ENCODE measurements at places on chromosomes 16 and 17.
A peak's percentile ranks its signal among the peaks of the same experiment; 100 is the strongest.

- DNase-seq = no peak
Observed at GRCh38 chr16:8855972-8856371, 12.8 kb downstream of the CARHSP1 start.

- DNase-seq = no peak
Observed at GRCh38 chr16:27449434-27450195, 47.6 kb downstream of the IL21R start.

GRCh38 chr17:42270596-42270995 lies 5.6 kb downstream of the STAT5B start:
- DNase-seq = no peak

DNA sequence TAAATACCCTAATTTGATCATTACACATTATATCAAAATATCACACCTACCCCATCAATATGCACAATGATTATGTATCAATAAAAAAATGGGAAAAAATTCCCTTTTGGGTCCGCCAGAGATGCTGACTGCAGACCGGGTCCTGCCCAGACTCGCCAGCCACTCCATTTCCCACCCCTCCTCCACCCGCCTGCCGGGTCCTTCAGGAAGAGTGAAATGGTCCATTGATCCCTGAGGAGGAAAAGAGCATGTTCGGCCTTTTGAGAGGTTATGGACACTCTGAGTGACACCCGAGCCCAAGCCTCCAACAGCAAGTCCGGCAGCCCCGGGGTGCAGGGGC lies 123.9 kb upstream of the ZFHX3 start:
- no peak for DNase-seq

GRCh38 chr17:10724546-10725195 lies 5.2 kb downstream of the TMEM220 start:
- no peak for DNase-seq

- no peak for DNase-seq
Observed at GRCh38 chr16:16797239-16797638, 418.3 kb downstream of the NPIPA7 start.

GRCh38 chr17:76370261-76370993 lies 14.0 kb upstream of the SPHK1 start:
- no peak for DNase-seq

DNA sequence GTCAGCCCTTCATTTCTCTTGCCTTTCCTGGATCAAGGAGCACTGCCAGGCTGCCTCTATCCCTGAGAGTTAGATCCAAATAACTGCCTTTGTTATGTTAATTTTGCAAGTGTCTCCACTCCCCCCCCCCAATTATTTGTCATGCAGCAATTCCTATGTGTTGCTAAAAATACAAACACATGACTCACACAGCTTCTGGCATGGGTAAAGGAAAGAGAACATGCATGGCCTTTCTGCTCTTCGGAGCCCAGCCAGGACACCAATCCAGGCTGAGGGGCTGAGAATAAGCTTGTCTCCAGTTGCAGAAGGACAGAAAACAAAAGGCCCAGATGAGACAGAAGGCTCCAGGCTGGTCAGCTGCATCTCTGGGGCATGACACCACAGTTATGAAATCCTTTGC lies 148.0 kb upstream of the TNRC6C start:
- DNase-seq = no peak

DNA sequence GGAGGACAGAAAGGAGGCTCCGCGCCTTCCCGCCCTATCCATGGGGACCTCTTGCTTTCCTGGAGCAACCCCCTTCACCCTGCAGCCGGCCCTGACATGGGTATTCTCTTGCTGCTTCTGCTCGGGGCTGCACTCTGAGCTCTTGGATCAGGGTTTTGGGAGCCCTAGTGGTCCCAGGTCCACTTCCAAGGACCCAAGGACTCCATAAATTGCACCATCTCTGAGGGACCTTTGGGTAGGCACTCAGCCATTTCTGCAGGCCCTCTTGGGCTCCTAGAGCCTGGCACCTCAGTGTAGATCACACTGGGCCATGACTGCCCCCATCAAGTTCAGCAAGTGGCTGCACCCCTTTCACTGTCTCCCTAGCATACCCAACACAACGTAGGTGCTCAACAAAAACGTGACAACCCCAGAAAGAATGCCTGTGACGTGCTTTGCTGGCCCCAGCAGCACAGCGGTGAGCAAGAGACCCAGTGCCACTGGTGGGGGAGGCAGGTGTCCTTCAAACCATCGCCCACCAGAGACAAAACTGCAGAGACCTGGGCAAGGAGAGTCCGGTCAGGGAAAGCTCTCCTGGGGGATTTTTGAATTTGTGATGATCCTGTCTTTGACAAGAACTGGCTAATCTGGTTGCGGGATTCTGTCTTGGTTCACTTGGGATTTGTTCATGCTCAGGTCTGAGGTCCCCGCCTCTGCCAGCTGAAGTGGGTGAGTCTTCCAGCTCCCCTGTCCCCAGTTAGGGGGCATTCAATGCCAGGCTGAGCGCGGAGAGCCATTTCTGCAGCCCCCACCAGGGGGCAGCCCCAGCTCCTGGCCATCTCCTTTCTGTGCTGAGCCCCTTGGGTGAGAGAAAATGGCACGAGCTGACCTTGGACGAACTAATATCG lies 2.5 kb upstream of the RAB11FIP4 start:
- peak; percentile 1 for DNase-seq

GRCh38 chr17:71252436-71252835 lies 868.4 kb upstream of the SOX9 start:
- DNase-seq = no peak

GRCh38 chr17:83030432-83030831 lies 49.0 kb upstream of the METRNL start:
- DNase-seq = no peak

DNA sequence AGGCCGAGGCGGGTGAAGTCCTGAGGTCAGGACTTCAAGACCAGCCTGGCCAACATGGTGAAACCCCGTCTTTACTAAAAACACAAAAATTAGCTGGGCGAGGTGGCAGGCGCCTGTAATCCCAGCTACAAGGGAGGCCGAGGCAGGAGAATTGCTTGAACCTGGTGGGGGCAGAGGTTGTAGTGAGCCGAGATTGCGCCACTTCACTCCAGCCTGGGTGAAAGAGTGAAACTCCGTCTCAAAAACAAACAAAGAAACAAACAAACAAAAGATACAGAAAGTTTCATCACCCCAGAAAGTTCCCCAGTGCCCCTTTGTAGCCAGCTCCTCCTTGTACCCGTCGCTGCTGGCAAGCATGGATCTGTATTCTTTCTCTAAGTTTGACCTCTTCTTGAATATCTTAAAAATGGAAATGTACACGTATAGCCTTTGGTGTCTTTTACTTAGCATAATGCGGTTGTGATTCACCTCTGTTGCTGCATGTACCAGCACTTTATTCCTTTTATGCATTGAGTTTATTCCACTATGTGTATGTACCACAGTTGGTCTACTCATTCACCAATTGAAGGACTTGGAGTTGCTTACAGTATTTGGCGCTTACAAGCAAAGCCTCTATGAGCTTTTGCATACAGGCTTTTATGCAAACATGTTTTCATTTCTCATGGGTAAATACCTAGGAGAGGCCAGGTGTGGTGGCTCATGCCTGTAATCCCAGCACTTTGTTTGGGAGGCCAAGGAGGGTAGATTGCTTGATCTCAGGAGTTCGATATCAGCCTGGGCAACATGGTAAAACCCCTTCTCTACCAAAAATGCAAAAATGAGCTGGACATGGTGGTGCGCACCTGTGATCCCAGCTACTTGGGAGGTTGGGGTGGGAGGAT lies 87.5 kb upstream of the CLEC18A start:
- DNase-seq = no peak

GRCh38 chr16:54233615-54234014 lies 53.0 kb downstream of the IRX3 start:
- no peak for DNase-seq

Measured in NCI-H187 (cell line).